Bronchial epithelial cell (primary cell): ENCODE measurements at places on chromosomes 6 and 20. TPM values are rescaled to one million over a fixed set of nuclear protein-coding genes. Genes with fewer than 3 reads are reported as not detected.

SLC22A7 gene
- not detected in 2 replicates for total RNA-seq

ADGRB3 gene
- not detected in 2 replicates for total RNA-seq

DSP gene
- total RNA-seq = 394 and 699 TPM in 2 replicates

HLA-DMB gene
- 0.26 and 0.38 TPM in 2 replicates for total RNA-seq

LPA gene
- total RNA-seq = 0.26 TPM in 2 replicates

ZDHHC14 gene
- total RNA-seq = 1.8 TPM in 2 replicates

SAPCD1 gene
- 1.3 TPM in 2 replicates for total RNA-seq

LGSN gene
- under 0.01 TPM in 2 replicates for total RNA-seq

IL17F gene
- not detected in 2 replicates for total RNA-seq

GINS1 gene
- total RNA-seq = 1.1 and 1.4 TPM in 2 replicates

PXMP4 gene
- total RNA-seq = 2.4 and 3.3 TPM in 2 replicates
